CD4-positive, alpha-beta T cell treated with Interleukin-17A for 1 hour (primary cell): ENCODE measurements at places on chromosomes 11 and 22.

GRCh38 chr11:125902927-125903710 is at the start of gene PUS3:
Gene PUS3 (minus strand): TSS chr11:125903206. CDS start chr11:125896284, 6,922 bp downstream.
- peak; percentile 89 for DNase-seq

- peak; percentile 18 for DNase-seq
Observed at GRCh38 chr11:72834905-72835304, 20.7 kb downstream of the ATG16L2 start.

- DNase-seq = no peak
Observed at GRCh38 chr11:2881981-2882375, 3.6 kb downstream of the CDKN1C start.

DNA sequence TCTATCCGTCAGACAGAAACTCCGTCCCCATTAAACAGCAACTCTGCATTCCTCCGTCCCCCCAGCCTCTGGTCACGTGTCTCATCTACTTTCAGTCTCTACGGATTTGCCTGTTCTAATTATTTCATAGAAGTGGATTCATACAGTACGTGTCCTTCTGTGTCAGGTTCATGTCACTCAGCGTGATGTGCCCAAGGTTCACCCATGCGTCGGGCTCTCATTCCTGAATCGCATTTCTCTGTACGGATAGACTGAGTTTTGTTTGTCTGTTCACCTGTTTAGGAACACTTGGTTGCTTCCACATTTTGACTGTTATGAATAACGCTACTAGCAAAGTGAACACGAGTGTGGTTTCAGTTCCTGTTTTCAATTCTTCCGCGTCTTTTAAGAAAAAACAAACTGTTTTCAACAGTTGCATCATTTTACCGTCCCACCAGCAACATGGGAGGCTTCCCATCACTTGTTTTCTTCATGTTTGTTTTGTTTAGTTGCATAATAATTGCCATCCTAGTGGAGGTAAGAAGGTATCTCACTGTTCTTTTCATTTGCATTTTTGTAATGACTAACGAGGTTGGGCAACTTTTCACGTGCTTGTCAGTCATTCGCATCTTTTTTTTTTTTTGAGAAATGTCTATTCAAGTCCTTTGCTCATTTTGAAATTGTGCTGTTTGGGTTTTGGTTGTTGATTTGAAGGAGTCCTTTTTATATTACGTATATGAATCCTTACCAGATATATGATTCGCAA is 8.9 kb upstream of the NLRP6 start:
- DNase-seq = peak; percentile 81
